ENCODE measurements at places on chromosomes 5 and 9.

DNA sequence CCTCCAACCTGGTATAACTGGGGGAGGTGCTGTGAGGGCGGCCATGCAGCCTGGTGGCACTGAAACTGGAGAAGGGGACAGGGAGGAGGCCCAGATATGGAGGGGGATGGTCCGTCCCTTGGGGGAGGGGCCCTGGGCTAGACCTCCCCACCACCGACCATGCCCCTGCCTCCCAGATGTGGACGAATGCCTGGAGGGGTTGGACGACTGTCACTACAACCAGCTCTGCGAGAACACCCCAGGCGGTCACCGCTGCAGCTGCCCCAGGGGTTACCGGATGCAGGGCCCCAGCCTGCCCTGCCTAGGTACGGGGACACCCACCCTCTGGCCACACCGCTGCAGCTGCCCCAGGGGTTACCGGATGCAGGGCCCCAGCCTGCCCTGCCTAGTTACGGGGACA lies 15.4 kb upstream of the ASS1 start:
- DNase-seq, result no peak

GRCh38 chr5:112253478-112254250 lies 165.4 kb downstream of the EPB41L4A start:
- no peak for DNase-seq

DNA sequence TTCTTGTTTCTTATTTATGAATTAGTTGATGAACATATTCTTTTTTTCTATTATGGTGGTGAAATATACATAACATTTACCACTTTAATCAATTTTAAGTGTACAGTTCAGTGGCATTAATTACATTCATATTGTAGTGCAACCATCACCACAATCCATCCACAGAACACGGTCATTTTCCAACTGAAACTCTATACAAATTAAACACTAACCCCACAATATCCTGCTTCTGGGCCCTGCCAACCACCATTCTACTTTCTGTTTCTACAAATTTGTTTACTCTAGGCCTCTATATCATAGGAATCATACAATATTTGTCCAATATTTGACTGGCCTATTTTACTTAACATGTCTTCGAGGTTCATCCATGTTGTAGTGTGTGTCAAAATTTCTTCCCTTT lies 7.3 kb downstream of the GCNT4 start:
- no peak for DNase-seq

- no peak for DNase-seq
These were observed 26.0 kb downstream of the RLN2 start for GRCh38 chr9:5278486-5278885.

DNA sequence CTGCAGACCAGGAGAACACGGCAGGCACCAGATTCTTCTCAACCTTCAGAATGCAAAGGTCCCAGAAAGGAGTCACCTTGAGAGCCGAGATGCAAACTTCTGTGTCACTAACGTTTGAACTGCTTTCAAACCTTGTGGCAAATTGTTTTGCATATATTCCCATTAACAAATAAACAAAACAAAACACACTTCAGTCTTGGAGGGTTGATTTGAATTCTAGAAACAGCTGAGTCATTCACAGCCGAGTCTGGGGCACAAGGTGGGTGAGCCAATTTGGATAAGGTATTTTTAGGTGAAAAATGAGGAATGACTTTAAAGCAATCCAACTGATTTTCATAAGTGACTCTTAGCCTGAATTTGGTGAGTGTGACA lies 38.8 kb upstream of the ANKRD33B start:
- DNase-seq, result no peak

DNA sequence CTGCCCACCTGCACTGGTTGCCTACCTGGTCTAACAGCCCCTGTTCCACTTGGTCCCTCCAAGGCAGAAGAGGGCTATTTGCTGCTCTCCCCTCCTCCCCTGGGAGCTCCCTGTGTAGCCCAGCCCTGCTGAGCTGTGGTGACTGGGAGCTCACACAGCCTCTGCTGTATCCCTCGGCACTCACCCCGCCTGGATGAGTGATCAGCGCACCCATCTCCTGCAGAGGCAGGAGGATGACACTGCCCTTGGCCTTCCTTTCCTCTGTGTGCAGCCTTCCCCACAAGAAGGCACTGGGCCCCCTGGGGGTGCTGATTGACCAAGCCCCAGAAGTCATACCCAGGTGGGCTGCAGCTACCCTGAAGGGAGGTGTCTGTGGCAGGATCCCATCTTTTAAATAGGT lies 134.2 kb downstream of the ADAMTS2 start:
- no peak for DNase-seq

DNA sequence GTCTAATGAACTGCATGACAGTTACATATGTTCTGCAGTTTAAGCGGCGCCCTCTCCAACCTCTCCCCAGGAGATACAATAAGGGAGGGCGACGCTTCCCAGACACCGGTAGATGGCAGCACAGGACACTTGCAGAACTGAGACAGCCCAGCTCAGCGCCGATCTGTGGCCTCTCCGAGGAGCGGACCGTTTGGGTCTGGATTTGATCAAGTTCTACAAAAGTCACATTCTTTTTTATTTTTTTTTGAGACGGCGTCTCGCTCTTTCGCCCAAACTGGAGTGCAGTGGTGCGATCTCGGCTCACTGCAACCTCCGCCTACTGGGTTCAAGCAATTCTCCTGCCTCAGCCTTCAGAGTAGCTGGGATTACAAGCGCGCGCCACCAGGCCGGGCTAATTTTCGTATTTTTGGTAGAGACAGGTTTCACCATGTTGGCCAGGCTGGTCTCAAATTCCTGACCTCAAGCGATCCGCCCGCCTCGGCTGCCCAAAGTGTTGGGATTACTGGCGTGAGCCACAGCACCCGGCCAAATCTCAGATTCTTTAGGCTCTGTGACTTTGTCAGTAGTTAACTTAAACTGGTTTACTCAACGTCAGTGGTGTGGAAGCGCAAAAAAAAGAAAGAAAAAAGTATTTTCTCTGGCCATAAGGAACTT lies 1.4 kb upstream of the ATOSB start:
- peak; percentile 89 for DNase-seq

Data from T-helper 1 cell (primary cell).